Stimulated activated CD8-positive, alpha-beta memory T cell treated with anti-CD3 and anti-CD28 coated beads, Interleukin-7, amount 100 ng/mL, for 4 hours (primary cell): ENCODE measurements at places on chromosomes 1 and 21.

DNA sequence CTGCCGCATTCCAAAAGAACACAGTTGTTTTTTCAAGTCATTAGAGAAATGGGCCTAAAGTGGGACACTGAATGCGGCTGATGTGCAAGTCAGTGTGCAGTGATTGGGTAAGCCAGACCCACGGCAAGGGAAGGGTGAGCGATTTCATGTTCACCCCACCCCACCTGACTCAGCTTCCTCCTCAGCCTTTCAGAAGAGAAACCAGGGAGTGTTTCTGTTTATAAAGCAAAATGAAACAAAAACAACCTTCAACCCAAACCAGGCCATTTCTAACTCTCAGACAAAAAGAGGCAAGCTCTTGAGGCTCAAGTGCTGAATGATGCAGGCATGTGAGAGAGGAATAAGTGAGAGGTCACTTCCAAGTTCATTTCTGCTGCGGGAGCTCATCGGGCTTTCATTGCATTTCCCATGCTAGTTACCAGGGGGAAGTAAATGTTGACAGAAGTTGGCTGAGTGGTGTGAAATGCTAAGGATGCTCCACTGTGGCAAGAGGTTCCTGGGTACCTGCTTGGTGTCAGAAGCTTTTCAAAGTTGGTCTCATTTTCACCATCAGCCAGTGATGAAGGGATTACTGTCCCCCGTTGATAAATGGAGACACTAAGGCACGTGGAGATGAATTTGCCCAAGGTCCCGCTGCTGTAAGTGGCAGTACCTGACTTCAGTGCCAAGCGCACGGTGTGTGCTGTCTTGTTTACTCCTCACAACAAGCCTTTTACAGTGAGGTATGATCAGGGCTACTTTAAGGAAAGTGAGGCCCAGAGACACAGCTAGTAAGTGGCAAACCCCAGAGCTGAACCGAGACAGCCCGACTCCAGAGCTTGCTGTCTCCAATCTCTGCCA, 29.1 kb downstream of the STPG1 start:
- DNase-seq: no peak

GRCh38 chr1:22471610-22472009, 20.0 kb downstream of the ZBTB40 start:
- no peak for DNase-seq

- DNase-seq: no peak
Observed at GRCh38 chr1:106897976-106898375, 158.5 kb upstream of the PRMT6 start.

GRCh38 chr1:236997361-236997760, 6.9 kb downstream of the MT1HL1 start:
- no peak for DNase-seq

DNA sequence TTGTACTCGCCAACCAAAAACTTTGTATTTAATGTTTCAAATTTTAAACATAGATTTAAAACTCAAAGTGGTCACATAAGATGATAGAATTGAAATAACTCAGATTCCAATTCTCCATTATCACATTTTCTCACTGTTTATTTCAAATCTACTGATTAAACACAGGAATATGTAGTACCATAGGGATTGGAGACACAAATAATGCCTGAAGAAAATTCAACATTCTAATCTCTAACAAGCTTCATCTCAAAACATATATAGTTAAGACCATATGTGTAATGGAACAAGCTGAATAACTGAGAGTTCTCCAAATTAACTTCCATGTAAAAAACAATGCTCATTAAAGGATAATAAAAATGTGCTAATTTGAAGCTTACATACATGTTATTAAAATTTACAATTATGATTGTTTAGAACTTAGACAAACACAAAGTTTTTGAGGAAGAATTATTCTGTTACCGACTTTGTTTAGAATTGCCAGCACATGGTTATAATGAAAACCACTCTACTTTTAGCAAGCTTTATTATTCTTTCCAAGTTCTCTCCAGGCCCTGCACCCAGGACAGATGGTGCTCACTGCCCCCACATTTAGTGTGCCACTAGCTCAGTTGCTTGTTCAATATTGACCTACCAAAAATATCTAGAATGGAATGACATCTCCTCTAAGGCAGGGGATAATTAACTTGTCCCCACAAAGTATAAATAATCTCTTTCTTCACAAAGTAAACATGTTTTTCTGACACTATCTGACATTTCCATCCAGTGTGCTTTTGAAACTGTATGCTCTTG, 467.2 kb downstream of the TTLL7 start:
- no peak for DNase-seq

DNA sequence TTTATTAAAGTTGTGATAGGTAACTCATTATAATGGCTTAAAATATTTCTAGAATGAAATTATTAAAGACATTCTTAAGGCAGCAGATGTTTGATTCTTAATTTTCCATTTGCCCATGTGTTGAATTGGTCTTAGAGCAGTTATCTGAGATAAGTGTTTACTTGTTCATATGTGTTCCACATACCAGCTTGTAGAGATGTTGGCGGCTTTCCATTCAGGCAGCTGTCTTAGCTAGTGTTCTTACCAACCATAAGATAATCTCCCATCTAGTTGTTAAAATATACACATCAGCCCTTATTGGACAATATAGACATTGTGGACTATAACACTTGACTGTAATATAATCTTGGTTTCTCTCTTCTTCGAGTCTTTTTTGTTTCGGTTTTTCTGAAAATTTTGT, 1372.9 kb upstream of the ADGRL2 start:
- DNase-seq: no peak

- peak; percentile 17 for DNase-seq
Observed at GRCh38 chr1:209884665-209885117, 53.3 kb upstream of the SYT14 start.

DNA sequence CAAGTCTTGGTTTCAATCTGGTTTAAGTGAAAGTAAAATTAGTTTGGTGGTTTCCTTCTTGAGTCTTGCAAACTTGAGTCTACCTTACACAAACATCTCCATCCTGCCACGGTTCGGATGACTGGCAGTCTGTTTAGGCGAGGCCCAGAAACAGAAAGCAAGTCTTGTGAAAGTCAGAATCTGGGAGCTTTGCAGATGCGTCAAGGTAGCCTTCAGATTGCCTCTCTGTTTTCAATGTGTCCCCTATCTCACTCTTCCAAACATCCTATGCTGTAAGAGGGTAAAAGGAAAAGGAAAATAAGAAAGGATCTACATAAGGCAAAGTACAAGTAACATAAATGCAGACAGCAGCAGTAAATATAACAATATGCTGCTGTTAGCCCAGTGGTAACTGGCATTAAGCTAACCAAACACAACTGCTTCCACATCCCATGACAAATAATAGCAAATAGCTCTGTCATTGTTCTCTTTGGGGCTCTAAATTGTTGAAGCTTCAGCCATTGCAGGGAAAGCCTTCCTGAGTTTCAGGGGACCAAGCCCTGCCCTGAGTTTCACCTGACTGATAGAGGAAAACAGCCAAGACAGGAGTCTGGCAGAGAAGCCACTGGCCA, 26.2 kb upstream of the C1orf105 start:
- peak; percentile 59 for DNase-seq

GRCh38 chr21:17660452-17660851, 47.8 kb upstream of the BTG3 start:
- no peak for DNase-seq

- no peak for DNase-seq
Observed at GRCh38 chr1:17014671-17015567, 3.2 kb upstream of the ATP13A2 start.
